Fibroblast of skin of scalp (primary cell): ENCODE measurements at places on chromosomes 5 and 9.

GRCh38 chr5:11432116-11432515 is 472.1 kb downstream of the CTNND2 start:
- no peak for DNase-seq

DNA sequence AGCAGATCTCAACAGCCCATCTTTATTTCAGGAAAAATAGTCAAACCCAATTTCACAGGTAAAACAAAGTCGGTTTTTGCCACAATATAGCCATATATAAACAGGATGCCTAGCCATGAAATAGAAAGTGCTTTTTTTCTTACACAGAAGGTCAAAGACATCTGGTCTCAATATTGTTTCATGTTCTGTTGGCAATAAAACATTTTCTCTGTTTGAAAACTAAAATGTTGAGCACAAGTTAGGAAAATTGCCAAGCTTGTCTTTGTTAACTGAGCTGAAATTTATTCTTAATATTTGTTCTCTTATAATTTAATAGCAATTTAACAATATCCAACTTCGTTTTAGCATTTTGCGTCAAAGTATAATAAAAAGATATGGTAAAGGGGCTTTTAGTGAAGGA is 673.4 kb downstream of the DTWD2 start:
- DNase-seq, result peak; percentile 15

- DNase-seq, result peak; percentile 21
Measured at GRCh38 chr5:126516133-126516532, 78.9 kb downstream of the ALDH7A1 start.

DNA sequence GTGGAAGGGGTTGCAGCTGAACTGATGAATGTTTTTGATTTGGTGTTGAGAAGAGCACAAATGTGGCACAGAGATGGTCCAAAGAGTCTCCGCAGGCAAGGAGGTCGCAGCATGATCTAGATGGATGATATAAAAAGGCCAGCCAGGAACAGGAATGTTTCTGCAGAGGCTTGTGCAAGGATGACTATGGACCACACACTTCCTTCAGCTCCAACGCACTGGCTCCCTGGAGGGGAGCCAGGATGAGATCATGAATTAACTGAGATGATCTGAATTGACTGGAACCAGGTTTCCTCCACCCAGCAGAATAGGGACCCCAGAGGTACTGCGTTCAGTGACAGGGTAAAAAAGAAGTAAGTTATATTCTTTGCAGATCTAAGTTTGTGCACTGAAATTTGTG is 89.0 kb downstream of the ARSB start:
- peak; percentile 78 for DNase-seq

DNA sequence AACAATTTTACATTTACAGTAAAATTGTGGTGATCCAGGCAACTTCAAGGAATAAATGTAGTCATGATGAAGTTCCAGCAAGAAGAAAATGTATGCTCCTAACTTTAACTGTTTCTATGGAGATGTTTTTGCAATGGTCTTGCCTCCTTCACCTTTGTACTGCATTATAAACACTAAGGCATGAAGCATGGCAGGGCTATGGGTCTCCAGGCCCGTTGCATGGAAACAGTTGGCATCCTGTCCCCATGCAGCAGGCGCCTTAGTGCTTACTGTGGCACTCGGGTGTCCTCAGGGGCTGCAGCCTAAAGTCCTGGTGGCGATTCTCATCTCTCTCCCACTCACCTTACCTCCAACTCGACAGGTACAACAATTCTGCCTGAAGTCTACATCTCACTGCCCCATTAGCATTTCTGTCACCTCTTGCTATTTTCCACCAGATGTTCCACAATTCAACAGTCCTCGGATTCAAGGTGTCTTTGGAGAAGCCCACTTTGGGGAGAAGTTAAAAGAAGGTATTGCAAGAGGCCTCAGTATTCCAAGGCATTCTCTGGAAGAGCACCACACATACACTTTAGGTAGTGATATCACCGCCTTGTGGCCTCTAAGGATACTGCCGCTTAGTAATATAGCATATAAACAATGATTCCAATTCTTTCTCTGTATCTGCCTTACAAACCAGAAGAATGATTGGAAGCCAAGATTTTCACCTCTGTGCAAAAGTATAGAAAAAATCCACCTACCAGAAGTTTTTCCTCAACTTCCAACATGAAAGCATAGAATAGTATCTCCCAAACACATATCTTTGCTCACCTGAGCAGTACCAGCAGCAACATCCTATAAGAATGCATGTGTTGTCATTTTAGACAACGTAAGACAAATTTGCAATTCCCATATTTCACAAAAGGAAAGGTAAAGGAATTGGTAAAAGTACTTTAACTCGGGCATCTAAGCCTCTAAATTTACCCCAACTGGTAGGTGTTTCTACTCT is 5.1 kb downstream of the LIFR start:
- peak; percentile 63 for DNase-seq

DNA sequence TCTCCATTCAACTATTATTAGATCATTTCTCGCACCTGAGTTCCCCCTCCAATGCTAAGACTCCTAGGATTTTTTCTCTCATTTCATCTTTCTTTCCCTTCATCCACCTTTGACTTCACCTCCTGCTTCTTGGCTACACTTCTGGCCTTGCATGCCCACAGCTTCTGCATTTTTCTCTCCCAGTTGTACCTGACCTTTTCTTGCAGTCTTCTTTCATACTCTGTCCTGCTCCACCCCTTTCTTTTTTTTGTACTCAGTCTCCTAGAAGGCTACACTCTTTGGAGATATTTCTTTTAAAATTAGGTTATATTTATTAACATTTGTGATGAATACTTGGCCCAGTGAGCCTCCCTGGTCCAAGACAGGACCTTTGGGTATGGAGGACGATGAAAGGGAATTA is 190.4 kb downstream of the DEPDC1B start:
- DNase-seq, result no peak

GRCh38 chr5:131282235-131282634 is 18.4 kb downstream of the CDC42SE2 start:
- no peak for DNase-seq

DNA sequence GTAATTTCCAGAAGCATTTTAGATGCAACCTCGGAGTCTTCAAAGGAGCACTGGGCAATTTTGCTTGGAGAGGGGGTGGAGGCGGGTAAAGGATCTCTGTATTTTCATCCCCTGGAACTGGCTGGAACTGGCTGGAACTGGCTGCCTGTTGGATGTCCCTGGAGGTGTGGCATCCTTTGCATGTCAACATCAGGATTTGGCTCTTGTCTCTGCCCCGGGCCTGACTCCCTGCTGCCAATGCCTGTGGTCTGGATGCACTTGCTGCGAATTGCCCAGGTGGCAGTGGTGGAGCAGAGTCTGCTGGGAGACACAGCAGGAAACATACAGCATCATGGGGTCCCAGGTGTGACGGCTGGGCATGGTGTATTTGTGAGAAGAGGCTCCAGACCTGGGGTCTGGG is 391.3 kb downstream of the GADD45G start:
- no peak for DNase-seq

- DNase-seq, result no peak
Measured at GRCh38 chr9:73160868-73161267, 9.2 kb downstream of the ANXA1 start.

DNA sequence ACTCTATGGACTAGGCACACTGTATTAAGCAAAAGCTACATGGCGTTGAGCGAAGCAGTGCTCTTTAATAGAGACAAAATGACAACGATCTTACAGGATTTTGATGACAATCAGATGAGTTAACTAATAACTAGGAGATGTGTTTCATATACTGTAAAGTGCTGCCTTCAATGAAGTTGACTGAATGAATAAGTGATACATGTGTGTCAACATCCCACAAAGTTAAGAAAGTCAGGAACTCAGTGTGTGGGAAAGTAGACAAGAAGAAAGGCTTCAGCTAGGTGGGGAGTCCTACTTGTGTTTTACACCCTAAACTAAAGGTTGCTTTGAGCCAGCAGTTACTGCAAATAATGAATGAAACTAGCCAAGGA is 79.6 kb downstream of the PAPPA start:
- DNase-seq, result no peak
